EL (cell line): ENCODE measurements at places on chromosomes 3 and 15.

DNA sequence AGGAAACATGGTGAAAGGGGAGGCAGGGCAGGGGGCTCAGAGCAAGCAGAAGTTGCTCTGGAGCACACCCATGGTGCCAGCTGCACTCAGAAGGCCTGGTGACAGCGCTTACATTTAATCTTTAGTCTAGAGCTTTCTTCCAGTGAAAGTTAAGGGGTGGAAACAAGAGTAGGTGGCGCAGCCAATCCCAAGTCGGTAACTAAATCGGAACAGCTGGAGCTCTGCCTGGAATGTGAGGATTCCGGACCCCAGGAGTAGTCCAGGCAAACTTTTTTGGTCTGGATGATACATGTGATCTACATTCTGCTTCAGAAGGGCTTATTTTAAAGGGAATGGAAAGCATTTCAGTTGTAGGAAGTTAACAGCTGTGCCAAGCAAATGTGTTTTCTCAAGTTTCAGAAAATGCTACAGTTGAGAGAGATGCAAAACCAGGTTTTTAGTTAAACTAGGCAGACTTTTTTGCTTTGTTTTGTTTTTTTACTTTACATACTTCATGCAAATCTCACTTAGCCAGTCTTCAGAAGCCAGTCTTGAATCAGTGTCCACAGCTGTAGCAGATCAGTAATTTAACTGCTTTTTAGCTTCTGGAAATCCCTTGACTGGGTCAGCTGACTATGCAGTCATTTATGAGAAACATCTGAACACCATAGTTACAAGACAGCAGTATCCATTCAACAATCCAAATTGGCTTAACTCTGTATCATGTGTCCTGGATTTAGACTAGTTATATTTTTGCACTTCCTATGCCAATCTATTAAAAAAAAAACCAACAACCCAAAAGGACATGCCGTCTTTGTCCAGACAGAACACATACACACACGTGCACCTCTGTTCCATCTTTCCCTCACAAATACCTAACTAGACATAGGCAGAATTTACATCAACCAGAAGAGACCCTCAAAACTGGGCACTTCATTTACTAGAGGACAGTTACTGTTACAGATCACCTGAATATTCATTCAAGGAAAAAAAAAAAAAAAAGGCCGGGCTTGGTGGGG lies 33.2 kb downstream of the ZNF106 start:
- DNase-seq, result peak; percentile 89

DNA sequence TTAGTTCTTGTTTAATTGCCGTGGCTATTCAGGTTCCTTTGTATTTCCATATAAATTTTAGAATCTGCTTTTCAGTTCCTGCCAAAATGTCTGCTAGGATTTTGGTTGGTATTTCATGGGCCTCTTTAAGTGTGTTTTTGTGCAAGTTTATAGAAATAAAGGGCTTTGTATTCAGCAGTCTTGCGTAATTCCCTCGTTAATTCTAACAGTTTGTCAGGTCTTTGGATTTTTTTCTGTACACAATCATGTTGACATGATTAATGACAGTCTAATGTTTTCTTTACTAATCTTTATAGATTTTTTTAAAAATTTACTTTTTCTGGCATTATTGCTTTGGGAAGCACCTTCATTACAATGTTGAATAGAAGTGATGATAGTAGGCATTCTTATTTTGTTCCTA lies 120.9 kb downstream of the NEK11 start:
- DNase-seq, result no peak

- DNase-seq, result no peak
Observed at GRCh38 chr15:56815247-56815646, 81.9 kb upstream of the ZNF280D start.

DNA sequence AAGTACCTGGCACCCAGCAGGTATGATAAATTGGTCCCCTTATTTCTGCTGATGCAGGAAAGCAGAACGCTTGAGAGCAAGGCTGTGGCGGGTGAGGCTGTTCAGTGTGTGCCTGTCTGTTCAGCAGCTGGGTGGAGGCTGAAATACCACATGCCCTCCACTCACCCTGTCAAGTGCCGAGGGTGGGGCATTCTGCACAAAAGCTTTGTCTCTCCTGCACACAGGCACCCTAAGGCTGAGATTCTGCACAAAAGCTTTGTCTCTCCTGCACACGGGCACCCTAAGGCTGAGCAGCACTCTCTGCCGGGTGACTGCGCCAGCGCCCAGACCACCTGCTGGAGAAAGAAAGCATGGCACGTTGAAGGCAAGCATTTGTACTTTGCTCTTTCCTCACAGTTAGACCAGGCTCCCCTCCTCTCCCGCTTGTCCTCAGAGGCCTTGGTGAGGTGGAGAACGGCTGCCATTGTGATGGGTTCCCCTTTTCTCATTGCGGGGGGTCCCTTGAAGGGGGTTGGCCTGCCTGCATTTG lies 97.5 kb downstream of the BDH1 start:
- no peak for DNase-seq

DNA sequence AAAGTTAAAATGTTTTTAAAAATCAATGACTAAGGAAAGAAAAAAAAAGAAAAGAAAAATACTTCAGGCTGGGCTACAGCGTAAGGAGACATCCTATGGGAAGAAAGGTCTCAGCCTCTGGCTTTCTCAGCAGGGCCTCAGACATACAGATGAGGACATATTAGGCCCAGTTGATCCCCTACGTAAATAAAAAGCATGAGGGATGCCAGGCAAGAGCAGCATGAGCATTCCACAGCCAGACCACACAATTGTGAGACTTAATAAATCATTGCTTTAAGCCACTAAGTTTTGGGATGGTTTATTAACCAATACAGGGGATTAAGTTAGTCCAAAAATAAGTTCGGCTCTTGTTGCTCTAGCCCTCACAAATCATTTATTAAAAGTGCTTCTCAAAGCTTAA lies 394.1 kb upstream of the NECTIN3 start:
- DNase-seq, result no peak

DNA sequence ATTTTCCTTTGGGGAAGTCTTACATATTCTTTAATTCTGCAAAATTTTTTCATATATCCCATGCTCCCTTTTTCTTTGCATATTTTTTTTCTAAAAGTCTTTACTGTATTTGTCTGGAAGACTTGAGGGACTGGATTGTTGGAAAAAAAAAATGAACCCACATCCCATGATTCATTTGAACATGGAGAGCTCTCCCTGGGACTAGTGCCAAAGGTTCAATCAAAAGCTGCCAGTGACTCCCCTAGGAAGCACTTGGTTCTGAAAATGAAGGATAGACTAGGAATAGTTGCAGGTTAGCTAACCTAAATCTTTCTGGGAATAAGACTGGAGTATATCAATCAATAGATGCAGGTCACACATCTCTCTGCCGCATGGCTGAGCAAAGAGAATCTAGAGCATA lies 16.4 kb upstream of the BNC1 start:
- peak; percentile 48 for DNase-seq

- DNase-seq, result no peak
Observed at GRCh38 chr3:30604093-30604492, 2.3 kb upstream of the TGFBR2 start.

DNA sequence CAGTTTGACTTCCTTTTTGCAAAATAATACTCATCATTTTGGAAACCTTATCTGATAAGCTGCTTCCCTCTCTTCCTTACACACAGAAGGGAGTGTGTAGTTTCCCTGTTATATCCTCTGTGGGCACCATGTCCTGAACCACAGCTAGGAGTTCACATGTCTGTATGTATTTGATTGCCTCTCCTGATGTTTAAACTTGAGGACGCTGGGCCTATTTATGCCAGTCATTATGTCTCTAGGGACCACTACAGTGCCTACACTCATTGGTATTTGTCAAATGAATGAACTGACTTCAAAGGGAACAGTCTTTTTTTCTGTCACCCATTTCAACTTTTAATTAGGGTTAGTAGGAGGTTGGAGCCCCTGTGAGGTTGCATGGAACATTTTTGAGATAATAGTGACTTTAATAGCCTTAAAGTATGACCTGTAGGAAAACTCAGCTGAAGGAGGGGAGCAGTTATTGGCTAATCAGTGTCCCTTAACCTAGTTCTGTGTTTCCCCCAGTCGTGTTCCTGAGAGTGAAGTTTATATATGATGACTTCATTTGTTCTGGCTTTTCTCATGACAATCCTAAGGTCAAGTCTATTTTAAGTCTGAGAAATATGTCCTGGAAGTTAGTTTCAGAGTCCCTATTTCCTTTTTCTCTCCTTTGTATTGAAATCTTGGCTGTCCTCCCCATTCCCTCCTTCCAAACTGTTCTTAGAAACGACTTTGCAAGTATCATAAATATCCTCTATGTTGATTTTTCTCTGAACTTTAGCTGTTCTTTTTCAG lies 28.9 kb downstream of the PDE8A start:
- no peak for DNase-seq
